ENCODE measurements at places on chromosomes 4 and X.

DNA sequence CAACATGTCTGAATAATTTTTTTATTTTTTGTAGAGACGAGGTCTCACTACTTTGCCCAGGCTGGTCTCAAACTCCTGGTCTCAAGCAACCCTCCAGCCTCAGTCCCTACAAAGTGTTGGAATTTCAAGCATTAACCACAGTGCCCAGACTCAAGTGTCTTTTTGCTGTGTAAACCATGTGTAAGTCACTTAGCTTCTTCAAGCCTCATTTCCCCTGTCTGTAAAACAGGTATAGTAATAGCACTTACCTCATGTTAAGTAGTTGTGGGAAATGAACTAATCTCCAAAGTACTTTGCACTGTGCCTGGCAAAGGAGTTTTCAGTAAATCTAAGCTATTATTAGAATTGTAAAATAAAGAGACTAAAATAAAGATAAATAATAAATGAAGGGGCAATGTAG lies 35.7 kb downstream of the STBD1 start:
- no peak for DNase-seq

DNA sequence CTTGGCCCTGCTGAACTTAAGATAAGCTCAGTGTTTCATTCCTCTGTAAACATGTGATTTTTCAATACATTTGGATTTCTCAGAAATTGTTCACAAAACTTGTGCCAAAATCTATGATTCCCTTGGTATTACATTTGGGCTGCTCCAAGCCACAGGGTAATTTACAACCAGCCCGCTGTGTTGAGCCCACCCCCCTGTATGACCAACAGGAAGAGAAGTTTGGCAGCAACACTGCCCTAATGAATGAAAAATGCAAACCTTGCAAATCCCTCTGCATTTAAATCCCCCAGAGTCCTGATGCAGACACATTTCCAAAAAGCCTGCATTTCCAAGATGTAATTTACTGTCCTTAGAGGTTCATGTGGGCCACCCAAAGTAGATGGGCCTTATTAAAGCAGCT lies 34.1 kb upstream of the GAB1 start:
- no peak for DNase-seq

DNA sequence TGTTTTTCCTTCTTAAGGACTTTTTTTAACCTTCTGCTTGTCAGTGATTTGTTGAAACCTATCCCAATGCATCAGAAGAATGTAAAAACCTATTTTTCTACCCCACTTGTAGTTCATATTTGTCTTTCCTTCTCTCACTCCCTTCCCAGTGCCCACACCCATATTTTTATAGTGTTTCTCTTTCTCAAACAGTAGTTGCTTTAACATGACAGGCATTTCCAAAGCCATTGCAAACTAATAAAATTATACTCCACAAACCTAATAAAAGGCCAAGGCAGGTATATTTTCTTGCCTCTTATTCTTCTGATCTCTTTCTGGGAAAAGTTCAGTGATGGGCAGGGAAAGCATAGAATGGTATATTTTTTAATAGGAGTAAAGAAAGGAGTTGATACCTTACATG lies 35.7 kb upstream of the FHDC1 start:
- no peak for DNase-seq

DNA sequence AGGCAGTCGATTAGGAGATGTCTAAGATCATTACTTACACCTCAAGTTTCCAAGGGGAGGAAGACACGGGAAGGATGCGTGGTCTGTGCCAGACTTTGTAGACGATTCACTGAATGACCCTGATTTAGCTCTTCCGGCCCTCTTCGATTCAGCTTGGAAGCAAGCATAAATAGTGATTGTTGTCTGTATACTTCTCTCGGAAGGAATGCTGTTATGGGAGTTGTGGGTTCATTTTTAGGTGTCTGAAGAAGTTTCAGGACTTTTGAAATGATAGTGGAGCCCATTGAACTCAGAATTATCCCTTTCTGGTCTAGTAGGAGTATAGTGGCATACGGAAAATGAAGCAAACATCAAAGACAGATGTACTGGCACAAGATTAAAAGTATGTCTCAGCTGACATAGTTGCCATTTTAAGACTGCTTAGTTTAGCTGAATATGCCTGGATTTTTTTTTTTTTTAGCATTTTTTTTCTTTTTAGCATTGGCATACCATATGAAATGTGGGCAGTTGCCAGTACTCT lies 1.0 kb upstream of the ANKRD17 start:
- DNase-seq, result no peak

- DNase-seq, result no peak
These were observed 107.7 kb downstream of the FRMPD4 start for GRCh38 chrX:12245650-12246645.

DNA sequence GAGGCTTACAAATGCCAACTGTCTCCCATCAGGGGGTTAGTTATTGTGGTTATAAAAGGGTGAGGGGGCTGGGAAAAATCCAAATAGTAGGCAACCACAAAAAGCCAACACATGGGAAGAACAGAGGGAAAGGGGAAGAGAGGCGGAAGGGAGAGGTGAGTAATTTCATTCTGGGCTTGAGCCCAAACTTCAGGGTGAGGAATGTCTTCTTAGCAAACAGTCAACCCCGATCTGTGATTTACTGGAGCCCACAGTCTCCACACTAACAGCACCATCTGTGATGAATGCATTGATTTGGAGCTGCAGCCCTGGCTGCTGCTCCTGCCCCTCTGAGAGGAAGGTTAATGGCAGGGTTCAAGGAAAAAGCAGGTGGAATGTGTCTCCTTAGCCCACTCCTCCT lies 162.2 kb upstream of the GPR101 start:
- no peak for DNase-seq

DNA sequence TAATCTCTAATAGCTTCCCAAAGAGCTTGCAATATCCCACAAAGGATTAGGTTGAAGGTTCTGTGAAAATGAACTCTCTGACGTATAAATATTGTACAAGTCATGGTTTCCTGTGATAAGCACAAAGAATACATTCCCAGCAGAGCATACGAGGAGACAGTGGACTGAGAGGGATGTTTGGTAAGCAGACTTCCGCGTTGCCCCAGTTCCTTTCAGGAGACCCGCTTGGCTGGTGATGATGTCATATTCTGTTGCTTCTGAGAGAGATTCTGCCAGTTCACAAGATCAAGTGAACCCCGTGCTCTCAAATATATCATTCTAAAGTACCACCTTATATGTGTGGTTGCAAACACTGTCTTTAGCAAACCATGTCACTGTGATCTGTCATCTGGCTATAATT lies 323.9 kb upstream of the CASK start:
- DNase-seq, result no peak

DNA sequence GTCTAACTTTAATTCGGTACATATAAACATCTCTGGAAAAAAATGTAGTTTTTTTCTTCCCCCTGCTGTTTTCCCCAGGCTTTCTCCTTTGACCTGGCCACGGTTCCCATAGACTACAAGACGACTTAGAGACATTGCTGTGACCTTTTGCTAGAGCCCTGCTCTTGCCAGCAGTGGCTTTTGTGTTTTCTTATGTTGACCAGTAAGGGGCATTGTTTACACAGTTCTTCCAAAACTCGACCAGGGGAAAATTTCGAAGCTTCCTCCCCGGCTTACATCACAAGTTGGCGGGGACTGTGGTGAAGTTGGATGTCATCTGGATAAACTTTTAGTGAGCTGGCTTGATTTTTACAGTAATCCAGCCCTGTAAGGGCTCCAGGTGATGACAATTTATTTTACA lies 9.3 kb downstream of the CCDC160 start:
- DNase-seq, result no peak

- no peak for DNase-seq
These were observed 20.5 kb downstream of the SPIN4 start for GRCh38 chrX:63330681-63331080.

DNA sequence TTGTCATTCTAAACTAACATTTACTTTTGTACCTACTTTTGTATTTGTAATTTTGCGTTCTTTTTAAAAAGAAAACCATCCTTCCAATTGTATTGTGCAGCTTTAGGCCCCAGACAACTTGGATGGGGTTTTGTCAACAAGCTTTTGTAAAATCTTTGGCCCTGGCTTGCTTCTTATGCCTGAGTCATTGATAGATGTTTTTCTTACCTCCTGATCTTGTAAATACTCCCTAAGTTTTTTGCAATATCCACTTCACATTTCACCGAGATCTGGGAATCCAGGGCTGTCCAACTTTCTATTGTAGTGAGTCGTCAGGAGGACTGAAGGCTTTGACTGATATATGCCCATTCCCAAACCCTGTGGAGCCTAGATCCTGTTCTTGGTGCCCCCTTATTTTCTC lies 126.9 kb upstream of the GUCY1A1 start:
- no peak for DNase-seq

- no peak for DNase-seq
These were observed 98.8 kb downstream of the CASK start for GRCh38 chrX:41824551-41824950.

GRCh38 chrX:64853424-64853823 lies 122.8 kb downstream of the ZC4H2 start:
- DNase-seq, result no peak
